CD4-positive, alpha-beta T cell treated with Interleukin-21 for 1 hour (primary cell): ENCODE measurements at places on chromosomes 2 and 18.

DNA sequence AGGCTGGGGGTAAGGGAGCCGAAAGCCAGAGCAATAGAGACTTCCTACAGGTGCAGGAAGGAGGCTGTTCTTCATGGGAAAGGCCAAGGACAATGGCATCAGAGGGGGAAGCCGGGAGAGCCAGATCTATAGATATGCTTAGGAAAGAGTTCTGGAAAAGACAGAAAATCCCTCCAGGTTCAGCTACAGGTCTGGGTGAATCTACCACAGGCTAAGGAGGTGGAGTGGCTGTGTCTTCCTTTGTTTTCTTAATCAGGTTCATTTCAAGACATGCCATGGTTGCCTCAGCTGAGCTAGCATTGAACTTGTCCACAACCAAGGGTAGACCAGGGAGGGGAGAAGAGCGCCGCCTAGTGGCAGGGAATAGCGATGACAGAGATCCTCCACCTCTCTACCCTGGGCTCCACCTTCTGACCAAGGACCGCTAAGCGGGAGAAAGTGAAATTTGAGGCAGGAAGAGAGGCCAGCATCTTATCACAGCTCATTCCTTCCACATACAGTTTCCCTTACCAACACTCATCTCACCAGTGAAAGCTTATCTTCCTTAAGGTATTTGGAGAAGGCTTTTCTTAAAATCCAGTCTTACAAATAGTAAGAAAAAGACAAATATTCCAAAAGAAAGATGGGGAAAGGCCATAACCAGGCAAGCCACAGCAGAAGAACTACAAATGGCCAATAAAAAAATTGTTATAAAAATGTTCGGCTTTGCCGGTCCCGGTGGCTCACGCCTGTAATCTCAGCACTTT lies 74.2 kb downstream of the VIT start:
- peak; percentile 16 for DNase-seq

DNA sequence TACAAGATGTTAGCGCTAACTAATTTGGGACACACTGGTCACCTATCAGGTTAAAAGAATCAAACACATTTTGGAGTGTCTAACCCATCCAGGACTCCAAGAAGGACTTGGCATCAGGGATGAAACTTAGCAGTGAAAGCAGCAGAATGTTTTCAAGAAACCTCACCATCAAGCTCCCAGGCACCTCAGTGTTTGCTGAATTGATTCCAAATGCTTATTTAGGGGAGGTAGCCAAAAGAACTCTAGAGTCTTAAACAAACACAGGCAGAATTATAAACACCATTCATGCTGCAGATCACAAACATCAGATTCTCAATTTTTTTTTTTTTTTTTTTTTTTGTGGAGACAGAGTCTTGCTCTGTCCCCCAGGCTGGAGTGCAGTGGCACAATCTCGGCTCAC lies 122.8 kb upstream of the UXS1 start:
- no peak for DNase-seq

- no peak for DNase-seq
Observed at GRCh38 chr2:16365366-16365765, 300.3 kb downstream of the CYRIA start.

GRCh38 chr2:110800611-110801402 lies 68.4 kb downstream of the ACOXL start:
- no peak for DNase-seq

DNA sequence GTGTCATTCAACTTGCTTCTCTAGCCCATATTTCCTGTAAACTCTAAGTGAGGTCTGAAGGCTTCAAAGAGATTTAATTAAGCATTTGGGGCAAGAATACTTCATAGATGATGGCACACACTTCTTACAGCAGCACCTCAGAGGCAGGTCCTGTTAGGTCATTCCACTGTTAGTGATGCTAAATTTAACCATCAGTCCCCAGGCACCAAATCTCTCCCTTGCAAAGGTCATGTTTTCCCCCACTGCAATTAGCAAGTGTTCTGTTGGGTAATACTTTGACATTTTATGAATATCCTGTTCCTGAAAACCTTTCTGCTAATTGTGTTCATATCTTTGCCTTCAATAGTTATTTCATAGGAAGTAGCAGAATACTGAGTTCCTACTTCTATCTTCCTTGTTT lies 117.0 kb downstream of the STK39 start:
- DNase-seq, result no peak

GRCh38 chr2:128640166-128640844 lies 321.6 kb upstream of the HS6ST1 start:
- DNase-seq, result no peak

DNA sequence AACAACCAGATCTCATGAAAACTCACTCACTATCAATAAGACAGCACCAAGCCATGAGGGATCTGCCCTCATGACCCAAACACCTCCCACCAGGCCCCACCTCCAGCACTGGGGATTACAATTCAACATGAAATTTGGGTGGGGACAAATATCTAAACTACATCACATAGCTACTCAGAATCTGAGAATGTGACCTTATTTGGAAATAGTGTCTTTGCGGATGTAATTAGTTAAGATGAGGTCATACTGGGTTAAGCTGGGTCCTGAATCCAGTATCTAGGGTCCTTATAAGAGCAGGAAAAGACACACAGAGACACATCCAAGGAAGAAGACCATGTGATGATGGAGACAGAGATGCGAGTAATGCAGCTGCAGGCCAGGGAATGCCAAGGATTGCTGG lies 27.5 kb upstream of the REEP1 start:
- no peak for DNase-seq

DNA sequence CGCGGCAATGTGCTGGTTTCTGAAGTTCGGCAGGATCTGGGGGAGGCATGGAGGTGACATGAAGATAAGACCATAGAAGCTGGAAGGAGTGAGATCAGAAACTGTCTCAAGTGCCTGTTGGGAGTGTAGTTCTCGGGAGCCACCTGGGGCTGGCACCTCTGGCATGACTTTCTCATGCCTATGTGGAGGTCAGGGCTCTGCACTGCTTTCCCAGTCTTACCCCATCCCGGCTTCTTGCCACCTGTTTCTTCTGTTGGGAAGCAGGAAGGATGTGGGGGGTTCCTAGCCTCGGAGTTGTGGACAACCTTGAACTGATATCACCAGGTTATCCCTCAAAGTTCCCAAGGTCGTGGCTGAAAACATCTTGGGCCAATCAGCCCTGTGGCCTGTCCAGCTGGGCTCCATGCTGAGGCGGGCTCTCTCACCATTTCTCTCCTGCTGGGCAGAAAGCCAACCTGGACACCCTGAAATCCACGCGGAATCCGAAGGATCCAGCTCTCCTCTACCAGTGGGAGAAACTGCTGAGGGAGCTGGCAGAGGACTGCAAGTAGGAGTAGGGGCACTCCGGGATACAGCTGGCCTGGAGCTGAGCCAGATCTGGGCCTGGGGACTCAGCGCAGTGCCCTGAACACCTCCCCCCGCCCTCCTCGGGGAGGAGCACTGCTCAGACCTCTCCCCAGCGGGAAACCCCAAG lies 42.5 kb downstream of the FER1L5 start:
- DNase-seq, result no peak

DNA sequence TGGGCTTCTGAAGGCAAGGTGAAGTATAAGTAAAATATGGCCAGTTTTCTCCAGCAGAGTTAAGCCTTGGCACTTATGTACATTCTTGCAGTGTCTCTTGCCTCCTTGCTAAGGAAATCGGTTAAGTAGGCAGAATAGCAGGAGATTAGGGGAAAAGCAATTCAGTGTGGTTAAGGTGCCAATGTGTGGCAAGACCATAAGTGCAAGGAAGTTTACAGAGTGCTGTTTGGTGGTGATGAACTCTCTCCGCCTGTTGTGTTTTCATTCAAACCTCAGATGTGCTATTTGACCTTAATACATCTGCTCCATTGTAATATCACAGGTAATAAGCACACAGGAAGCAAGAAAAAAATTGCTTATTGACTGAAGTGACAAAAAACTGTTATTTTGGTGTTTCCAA lies 156.1 kb downstream of the MGAT5 start:
- peak; percentile 4 for DNase-seq

GRCh38 chr2:19120941-19121750 lies 237.3 kb downstream of the OSR1 start:
- no peak for DNase-seq

DNA sequence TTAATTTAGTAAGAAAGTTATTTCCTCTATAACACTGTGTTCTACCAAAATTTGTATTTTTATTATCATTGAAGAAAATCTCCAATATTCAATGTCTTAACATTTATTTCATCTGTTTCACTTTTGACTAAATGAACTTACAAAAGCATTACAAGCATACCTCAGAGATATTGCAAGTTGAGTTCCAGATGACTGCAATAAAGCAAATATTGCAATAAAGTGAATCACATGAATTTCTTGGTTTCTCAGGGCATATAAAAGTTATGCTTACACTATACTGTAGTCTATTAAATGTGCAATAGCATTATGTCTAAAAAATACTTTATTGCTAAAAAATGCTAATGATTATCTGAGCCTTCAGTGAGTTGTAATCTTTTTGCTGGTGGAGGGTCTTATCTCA lies 78.3 kb downstream of the TTC32 start:
- DNase-seq, result no peak

DNA sequence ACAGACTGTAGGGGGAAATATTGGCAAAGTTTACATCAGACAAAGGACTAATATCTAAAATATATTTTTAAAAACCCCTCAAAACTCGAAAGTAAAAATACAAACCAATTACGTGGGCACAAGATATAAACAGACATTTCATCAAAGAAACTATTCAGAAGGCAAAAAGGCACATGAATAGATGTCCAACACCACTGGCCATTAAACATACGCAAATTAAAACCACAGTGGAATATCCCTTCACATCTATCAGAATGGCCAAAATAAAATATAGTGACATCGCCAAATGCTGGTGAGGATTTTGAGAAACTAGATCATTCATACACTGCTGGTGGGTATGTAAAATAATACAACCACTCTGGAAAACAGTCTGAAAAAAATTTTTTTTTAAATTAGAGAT lies 30.6 kb upstream of the PAPOLG start:
- no peak for DNase-seq

- peak; percentile 75 for DNase-seq
Observed at GRCh38 chr2:11753886-11754699, 7.7 kb downstream of the LPIN1 start.

DNA sequence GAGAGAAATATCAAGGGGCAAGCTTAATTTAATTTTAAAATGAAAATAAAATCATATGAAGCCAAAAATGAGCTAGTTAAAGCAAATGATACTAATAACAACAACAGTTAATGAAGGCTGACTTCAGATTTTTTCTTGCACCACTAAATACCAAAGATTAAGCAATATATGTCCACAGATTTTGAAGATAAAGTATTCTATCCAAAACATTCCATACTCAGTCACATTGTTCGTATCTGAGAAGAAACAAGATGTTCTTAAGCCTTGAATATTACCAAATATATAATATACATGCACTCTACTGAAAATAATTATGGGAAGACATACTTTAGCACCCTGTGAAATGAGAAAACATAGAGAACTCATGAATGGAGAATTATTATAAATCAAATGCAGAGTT lies 593.3 kb upstream of the SYT4 start:
- DNase-seq, result no peak

DNA sequence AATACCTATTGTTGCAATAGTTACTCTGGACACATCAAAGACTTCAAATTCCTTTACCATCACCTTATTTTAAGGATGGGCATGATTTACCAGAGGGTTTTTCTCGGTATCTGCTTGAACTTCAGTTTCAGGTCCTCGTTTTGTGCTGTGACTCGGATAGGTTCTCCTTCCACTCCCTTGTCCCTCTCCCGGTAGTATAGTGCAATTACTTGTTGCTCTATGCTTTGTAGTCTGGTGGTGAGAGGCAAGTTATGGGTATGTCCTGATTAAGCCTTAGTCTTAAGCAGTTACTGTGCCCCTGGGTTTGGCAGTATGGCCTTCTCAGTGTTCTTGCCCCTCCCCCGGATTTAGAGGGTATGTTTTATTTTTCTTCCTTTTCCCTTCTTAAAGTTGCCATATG lies 96.6 kb downstream of the RHBDD1 start:
- no peak for DNase-seq

GRCh38 chr2:132416723-132417395 lies at the start of gene GPR39:
Gene GPR39 (plus strand): TSS chr2:132416805.
- DNase-seq, result no peak

DNA sequence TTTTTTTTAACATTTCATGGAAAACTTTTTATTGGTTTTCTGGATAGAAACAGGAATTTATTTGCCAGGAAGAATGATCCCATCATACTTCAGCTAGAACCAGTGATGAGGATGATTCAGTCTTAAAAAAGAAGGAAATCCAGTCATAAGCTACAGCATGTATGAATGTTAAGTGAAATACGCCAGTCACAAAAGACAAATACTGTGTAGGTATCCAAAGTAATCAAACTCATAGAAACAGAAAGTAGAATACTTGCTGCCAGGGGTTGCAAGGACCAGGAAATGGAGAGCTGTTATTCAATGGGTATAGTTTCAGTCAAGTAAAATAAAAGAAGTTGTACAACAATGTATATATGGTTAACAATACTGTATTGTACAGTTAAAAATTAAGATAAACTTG lies 21.3 kb downstream of the PSME4 start:
- DNase-seq, result no peak

DNA sequence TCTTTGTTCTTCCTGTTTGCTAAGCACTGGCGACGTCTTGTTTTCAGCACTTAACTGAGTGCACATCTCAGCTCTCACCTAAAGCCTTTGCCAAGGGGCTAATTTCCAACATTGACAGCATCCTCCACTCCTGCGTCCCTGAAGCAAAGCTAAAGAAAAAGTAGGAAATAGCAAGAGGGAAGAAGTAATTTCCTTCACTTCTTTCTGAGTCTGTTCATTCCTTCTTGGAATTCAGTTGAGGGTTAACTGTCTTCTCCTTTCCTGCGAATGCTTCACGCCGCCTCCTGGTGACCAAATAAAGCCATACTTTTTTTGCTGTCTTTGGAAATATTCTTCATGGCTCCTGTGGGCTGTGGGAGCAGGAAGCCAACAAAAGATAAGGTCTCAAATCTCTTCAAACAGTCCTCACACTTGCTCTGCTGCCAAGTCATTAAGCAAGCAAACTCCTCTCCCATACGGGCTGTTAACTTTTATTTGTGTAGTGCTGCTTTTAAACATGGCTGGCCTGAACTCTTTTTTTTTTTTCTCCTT lies 100.9 kb downstream of the DPP10 start:
- DNase-seq, result no peak

- DNase-seq, result no peak
Observed at GRCh38 chr2:74887960-74888700, 54.2 kb downstream of the HK2 start.

GRCh38 chr2:48870503-48870902 lies 115.0 kb upstream of the LHCGR start:
- DNase-seq, result no peak

GRCh38 chr2:40230707-40231432 lies 221.0 kb downstream of the SLC8A1 start:
- no peak for DNase-seq

DNA sequence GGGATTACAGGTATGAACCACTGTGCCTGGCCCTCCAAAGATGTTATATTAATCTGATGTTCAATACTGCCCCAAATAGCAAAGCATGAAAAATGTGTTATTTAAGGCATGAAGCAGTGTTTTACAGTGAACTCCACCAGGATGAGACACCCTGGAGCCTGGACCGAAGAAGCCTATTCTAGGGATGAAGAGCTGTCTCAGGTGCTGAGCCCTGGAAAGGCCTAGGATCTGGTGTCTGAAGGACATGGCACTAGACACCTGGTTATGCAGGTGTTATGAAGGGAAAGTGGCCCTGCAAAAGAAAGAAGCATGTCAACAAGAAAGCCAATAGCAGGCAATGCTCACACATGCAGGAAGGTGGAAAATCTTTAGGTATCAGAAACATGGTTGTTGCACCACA lies 374.4 kb downstream of the CLIP4 start:
- DNase-seq, result no peak
